ENCODE measurements at places on chromosomes 1 and 21.

- no peak for DNase-seq
These were observed 62.6 kb downstream of the DDR2 start for GRCh38 chr1:162694911-162695310.

GRCh38 chr1:116833718-116834117 lies 76.0 kb upstream of the PTGFRN start:
- no peak for DNase-seq

- no peak for DNase-seq
These were observed 20.8 kb downstream of the LRRC52 start for GRCh38 chr1:165564561-165564960.

GRCh38 chr1:29643838-29644440 lies 407.6 kb downstream of the PTPRU start:
- no peak for DNase-seq

DNA sequence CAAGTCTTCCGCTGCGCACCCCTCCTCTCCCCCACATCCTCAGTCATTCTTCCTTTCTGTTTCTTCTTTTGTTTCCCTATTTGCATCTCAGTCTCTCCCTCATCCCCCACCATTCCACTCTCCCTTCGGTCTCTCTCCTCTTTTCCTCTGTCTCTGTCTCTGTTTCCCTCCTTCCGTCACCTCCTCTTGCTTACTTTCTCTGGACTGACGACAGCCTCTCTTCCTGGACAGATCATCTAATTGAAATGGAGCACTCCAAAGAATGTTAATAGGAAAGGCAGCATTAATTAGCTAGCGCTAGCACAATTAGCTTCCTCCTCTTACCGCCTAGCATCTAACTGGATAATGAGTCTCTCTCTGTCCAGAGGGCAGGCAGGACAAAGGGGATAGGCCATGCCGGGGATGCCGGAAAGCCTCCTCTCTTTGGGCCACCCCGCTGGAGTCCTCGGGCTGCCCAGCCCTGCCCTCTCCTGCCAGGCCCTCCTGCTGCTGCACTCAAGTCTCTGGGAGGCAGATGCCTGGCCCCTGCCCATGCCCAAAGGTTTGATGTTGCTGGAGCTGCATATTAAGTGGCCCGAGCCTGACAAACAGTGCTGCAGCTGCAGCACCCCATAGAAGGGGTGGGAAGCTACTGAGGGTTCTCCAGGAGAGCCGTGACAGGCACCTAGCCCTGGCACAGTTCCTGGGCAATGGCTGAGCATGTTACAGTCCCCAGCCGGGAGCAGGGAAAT lies 20.8 kb downstream of the DISP3 start:
- no peak for DNase-seq

All from SW480 (cell line).